CD4-positive, alpha-beta memory T cell (primary cell): ENCODE measurements at places on chromosomes 2 and 18.

GRCh38 chr2:177353187-177353478 lies 39.4 kb upstream of the AGPS start:
- DNase-seq = no peak

DNA sequence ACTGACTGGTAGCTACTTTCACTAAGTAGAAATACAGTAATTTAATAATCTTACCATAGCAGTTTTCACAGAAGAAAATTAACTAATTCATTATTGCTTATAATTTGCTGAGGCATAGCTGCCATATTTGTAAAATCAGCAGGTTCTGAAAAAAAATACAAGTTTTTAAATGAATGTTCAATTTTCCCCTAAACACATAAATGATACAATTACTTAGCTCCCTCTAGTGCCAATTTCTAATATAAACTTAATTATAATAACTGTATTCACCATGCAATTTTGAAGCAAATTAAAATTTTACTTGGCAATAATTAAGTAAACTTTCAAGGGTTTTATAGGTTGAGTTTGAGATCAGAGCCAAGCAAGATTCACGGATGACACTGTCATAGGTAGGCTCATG lies 1321.6 kb upstream of the ACVR2A start:
- no peak for DNase-seq

GRCh38 chr2:234275515-234275914 lies 221.4 kb downstream of the ARL4C start:
- no peak for DNase-seq

DNA sequence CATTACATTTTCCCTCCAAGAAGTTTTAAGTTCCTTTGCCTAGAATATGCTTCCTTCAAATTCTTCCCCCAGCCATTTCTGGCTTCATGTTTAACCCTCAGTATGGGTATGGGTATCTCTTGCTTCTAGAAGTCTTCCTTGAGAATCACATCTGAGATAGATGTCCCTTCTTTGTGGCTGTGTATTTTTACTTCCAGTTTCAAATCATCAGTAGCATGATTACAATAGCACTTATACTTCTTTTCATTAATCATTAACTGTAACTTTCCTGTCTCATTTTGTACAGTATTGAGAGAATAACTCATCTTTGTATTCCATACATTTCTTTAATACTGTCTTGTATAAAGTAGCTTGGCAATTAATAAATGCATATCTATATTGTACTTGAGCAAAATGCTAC lies 17.3 kb upstream of the PDE1A start:
- no peak for DNase-seq

- no peak for DNase-seq
Observed at GRCh38 chr18:61350578-61350977, 17.3 kb downstream of the CDH20 start.

DNA sequence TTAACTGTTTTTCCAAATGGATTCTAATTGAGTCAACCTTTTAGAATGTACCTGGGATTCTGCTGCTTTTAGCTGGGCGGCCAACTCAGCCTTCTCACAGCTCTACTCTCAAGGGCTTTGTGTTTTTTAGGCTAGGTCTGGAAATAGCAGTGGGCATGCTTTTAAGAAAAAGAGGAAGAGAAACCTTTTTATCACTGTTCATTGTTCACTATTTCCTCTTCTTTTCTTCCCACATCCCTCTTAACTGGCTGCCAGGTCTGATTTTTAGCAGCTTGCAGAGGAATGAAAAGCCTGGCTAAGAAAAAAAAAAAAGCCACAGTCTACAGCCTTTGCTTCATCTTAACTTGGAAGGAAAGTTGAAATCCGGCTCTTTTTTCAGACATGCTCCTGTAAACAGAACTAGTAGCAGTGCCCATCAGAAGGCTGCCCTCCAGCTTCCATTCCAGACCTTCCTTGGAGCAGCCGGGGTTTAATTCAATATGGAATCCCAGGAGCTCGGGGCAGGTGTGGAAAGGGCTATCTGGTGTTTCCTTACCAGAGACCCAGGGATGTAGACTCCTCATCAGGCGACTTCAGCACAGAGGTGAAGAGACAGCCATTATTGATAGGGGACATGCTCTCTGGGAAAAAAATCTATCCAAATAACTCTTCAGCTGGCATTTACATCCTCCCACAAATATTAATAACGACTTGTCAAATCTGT lies 230.7 kb downstream of the MYO3B start:
- DNase-seq = no peak

- DNase-seq = no peak
Observed at GRCh38 chr2:141519906-141520305, 610.9 kb downstream of the LRP1B start.

- no peak for DNase-seq
Observed at GRCh38 chr2:175463589-175464310, 282.2 kb upstream of the ATP5MC3 start.

GRCh38 chr2:64273524-64274398 lies 129.5 kb upstream of the PELI1 start:
- no peak for DNase-seq

DNA sequence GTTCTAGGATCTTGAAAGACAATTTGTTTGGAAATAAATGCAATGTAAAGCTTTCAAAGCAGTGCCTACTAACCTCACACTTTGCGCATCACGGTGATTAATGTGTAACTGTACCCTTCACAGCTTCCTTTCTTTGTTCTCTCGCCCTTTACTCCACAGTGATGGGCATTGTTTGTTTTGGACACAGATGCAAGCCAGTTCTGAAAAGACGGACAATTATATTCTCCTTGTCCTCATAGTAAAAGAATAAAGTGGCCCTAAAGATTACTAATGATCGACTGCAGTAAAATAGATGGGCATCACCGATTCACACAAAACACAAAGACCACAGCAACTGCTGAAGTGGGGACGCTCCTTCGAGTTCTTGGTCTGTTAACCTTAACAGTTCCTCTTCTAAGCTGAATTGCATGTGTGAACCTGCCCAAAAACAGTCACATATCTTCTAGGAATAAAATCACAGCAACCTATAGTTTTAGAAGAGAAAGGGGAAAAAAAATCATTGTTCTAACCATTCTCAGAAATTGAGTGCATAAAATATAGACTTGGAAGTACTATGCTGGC lies 7.7 kb downstream of the L3MBTL4 start:
- no peak for DNase-seq

GRCh38 chr2:226891780-226892590 lies 56.1 kb downstream of the RHBDD1 start:
- no peak for DNase-seq

- no peak for DNase-seq
Observed at GRCh38 chr2:99158599-99158998, 3.8 kb downstream of the LIPT1 start.

DNA sequence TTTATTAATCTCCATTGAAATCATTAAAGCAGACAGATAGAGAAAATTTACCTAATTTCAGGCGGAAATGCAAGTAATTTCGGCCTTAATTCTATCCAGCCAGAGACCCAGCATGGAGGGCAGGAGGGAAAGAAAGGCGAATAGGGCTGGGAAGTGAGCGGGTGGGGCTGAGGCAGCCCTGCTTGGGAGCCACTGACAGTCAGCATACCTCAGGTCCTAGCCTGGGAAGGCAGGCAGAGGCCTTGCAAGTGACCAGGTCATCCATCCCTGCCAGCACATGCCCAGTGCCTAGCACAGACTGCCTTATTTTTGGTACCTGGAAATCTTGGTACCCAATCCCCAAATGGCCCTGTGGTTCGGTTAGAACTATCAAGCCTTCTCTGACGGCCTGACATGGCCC lies 1.5 kb downstream of the GDF7 start:
- no peak for DNase-seq

- DNase-seq = no peak
Observed at GRCh38 chr2:6952101-6952500, 34.9 kb downstream of the RNF144A start.

GRCh38 chr2:63484481-63484880 lies 103.8 kb downstream of the WDPCP start:
- no peak for DNase-seq

GRCh38 chr18:59056706-59057492 lies 82.8 kb upstream of the SEC11C start:
- DNase-seq = peak; percentile 38

GRCh38 chr2:49153252-49153651 lies 1.1 kb downstream of the FSHR start:
- no peak for DNase-seq

DNA sequence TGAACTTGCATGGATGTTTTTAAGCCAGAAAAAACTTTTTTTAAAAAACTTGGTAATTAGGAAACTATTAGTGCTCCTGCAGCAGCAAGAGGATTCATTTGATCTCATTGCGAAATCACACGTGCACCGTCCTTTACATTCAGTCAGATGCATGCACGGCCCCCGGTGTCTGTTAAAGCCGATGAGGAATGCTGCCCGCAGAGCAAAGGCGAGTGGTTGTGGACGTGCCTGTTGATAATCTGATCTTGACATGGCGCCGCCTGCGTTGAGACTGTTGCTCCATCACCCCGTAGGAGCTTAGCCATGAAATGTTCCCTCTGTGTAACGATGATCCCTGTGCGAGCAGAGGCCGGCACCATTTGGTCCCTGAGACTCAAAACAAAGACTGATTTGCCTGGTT lies 300.0 kb downstream of the GBX2 start:
- no peak for DNase-seq

- no peak for DNase-seq
Observed at GRCh38 chr2:119366161-119366648, 429 bp downstream of the C2orf76 start.

- no peak for DNase-seq
Observed at GRCh38 chr2:54564439-54564838, 108.3 kb downstream of the SPTBN1 start.

GRCh38 chr2:20868377-20868776 lies 45.5 kb upstream of the LDAH start:
- peak; percentile 56 for DNase-seq

DNA sequence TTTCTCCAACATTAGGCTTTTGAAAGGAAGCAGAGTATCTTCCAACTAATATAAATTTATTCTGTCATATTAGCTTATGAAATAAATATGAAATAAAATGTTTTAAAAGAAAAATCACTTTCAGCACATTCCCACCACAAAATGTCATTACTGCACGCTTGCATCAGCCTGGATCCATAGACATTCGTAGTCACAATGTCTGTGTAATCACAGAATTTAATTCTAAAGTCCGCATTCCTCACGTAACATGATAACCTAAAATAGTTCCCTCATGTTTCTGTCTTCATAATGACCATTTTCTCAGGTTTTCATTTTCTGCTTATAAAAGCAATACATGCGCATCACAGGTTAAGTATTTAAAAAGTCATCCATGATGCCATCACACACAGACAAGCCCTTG lies 47.1 kb downstream of the HDAC4 start:
- no peak for DNase-seq

DNA sequence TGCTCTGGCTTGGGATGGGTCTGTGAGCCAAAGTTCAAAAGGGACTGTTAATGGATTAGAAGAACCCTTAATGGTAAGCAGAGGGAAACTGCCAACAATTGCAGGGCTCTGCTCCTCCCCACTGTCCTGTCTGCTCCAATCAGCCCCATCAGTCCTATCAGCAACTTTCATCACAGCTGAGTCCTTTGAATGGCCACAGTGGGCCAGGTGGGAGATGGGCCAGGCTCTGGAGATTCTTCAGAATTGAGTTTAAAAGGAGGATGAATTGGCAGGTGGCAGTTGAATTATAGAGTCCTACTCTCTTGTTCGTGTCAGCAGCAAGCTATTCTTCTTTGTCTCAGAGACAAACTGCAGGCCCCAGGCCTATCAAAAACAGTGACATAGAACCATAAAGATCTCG lies 573.9 kb downstream of the EPHA4 start:
- no peak for DNase-seq

- DNase-seq = no peak
Observed at GRCh38 chr2:121189661-121190381, 95.2 kb downstream of the TFCP2L1 start.

GRCh38 chr2:191341436-191341835 lies 96.2 kb downstream of the MYO1B start:
- no peak for DNase-seq

DNA sequence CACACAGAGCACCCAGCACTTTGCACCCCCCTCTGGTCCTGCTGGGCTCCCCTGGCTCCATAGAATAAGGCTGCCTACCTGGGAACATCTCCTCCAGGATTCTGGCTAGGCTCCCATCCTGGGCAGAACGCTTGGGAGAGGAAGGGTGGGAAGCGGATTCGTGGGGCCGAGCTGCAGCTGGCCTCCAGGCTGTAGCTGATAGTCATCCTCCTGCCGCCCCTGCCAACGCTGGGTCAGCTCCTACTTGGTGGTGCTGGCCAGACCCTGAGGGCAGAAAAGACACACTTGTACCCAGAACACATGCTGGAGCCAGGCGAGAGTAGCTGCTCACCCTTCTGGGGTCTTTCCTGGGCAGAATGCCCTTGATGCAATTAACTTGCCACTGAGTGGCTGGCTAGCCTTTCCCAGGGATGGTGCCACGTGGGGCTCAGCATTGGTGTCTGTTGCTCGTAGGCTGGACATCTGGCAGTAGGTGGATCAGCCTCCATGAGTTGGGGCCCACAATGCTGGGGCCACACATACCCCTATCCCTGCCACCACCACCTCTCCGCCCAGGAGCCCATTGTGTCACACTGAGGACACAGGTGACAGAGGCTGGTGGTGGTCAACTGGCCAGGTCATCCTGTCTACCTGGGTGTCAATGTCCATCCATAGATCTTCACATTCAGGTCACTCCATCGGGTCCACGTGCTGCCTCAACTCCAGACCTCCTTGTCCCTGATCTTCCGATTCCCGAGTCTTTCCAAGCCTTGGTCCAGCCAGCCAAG lies 112.8 kb downstream of the NDUFA10 start:
- no peak for DNase-seq

GRCh38 chr18:79926715-79927606 lies 24.5 kb downstream of the SLC66A2 start:
- no peak for DNase-seq

- peak; percentile 75 for DNase-seq
Observed at GRCh38 chr2:30266051-30266621, 34.8 kb downstream of the LBH start.

DNA sequence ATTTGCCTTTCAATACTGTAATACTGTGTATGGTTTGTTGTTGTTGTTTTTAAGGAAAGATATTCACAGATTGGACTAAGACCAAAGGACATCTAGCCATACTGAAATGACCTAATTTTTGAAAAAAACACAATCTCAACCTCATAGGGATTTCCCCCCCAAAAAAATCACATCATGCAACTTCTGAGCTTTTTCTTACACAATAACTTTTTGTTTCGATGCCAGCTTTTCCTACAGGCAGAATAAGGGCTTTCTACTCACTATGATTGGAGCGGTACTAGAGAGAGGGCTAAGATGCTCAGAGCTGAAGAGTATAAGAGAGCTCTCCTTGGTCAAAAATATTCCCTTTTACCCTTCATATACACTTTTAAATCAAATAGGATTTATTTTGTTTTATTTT lies 32.4 kb upstream of the SLC3A1 start:
- no peak for DNase-seq

- no peak for DNase-seq
Observed at GRCh38 chr18:59663096-59663495, 34.1 kb downstream of the CCBE1 start.

DNA sequence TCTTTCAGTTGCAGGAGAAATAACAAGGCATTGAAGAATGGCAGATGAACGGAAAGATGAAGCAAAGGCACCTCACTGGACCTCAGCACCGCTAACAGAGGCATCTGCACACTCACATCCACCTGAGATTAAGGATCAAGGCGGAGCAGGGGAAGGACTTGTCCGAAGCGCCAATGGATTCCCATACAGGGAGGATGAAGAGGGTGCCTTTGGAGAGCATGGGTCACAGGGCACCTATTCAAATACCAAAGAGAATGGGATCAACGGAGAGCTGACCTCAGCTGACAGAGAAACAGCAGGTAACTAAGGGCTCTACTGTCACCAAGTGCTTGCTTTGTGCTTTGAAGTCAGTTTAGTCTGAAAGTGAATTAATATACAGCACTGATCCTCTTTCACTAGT lies 118.5 kb upstream of the UNC80 start:
- DNase-seq = no peak

GRCh38 chr2:232592772-232593395 lies 40.5 kb upstream of the EFHD1 start:
- no peak for DNase-seq
